T-cell (primary cell): ENCODE measurements at places on chromosomes 12 and 14. TPM values are rescaled to one million over a fixed set of nuclear protein-coding genes. Genes with fewer than 3 reads are reported as not detected.

DNA sequence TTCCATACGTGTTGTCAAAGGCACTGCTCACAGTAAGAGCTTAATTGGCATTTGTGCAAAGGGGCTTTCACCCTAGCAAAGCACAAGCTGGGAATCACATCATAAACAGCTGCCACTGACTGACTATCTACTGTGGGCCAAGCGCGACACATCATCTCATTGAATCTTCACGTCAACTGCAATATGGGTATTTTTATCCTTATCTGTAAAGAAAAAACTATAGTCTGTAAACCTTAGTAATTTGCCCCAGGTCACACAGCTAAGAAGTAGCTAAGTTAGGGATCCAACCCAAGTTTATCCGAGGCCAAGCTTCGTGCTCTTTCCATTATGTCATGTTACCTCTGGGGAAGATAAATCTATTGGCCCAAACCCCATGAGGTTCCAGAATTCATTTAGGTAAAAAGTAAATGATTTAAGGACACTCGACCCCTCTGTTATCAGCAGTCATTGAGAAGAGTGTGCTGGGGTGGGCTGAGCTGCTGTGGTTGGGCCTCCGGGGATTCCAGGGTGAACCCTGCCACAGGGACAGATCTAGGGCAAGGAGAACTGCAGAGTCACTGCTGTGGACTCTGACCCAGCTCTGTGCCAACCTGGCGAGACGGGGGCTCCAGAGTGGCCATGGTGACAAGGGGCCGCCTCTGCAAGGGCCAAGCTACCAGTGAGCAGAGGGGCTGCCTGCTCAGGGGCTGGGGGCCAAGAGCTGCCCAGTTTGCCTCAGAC lies 27.6 kb downstream of the NCKAP5L start:
- DNase-seq: no peak

DNA sequence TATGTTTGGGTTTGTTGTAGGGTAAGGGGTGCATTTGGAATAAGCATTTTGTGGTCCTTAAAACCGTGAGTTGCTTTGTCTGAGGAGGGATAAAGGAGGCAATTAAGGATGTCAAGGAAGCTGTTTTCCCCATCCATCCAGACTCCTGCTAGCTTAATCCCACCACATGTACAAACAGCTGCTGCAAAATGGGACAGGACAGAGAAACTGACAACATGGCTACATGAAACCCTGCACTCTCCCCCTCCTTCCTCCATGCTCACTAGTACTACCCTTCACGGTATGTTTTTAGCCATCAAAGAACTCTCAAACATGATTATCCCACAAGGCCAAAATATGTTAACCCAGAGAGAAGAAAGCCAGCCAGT lies 20.6 kb downstream of the ST8SIA1 start:
- no peak for DNase-seq

- no peak for DNase-seq
These were observed 11.4 kb upstream of the SRP54 start for GRCh38 chr14:34971381-34971780.

DNA sequence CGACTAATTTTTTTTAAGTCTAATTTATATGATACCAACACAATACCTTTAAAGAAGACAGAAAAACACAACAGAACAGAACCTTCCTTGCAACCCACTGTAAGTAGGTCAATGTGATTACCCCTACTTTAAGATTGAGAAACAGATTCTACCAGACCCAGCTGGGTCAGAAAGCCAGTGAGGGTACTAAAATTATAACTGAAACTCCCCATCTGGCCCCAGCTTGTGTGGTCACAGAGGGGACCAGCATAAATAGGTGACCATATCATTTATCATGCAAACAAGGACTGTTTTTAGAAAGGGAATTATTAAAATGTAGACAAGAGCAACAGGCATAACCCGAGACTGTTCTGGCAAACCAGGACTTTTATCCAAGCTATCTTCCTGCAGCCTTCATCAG lies 30.1 kb upstream of the FRMD6 start:
- DNase-seq: no peak

DNA sequence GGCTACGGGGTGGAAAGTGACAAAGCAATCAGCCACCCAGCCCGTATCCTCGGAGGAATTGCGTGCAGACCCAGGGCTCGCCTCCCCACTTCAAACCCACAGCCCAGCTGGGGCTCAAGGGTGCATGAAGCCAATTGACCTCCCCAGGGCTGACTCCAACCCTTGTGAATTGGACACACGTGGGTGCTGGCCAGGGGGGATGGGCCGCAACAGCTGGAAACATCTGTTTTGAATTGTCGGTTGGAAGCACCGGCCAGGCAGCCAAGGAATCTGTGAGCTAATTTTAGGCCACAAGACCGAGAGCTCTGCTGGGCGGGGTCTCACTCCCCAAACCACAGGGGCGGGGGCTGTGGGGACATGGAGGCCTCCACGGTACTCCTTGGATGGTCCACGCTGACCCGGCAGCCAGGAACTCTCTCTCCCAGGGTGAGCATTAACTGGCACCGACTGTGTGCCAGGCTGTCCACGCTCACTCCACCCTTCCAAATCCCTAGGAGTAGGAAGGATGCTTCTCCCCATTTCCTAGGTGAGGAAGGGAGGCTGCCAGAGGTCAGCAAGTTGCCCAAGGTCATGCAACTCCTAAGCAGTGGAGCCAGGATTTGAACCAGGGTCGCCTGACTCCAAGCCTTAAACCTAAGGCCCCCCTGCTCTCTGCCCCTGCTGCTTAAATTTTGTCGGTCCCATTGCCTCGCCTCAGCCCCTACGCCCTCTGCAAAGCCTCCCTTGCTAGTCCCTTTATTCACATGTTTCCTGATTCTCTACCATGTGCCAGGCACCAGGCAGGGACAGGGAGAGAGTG lies 11.9 kb upstream of the TMEM119 start:
- no peak for DNase-seq

The SOX5 gene
- 1.1 TPM for total RNA-seq

The EFS gene
- total RNA-seq: not detected

DNA sequence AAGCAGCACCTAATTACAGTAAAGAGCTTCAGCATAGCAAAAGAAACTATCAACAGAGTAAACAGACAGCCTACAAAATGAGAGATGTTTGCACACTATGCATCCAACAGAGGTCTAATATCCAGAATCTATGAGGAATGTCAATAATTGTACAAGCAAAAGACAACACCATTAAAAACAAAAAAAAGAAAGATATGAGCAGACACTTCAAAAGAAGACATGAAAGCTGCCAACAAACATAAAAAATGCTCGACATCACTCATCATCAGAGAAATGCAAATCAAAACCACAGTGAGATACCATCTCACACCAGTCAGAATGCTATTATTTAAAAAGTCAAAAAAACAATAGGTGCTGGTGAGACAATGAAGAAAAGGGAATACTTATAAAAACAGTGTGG lies 273.1 kb downstream of the TMTC2 start:
- no peak for DNase-seq
